Activated CD8-positive, alpha-beta memory T cell treated with anti-CD3 and anti-CD28 coated beads for 1 hour (primary cell): ENCODE measurements at places on chromosomes 16 and 17.

DNA sequence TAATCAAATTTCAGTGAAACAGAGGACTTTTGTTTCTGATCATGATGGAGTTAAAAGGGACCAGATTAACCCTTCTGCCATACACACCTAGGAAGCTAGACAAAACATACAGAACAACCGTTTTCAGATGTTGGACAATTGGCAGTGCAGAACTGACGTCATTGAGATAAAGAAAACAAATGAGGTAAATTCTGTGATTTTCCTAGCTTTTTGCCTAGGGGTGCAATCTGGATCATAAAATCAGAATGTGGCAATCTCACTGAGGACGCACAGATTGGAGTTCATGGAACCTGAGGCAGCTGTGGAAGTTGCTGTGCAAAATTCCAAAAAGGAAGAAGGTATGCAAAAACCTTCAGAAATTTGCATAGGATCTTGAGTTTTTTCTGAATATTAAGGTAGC is 15.0 kb upstream of the USP32 start:
- no peak for DNase-seq

DNA sequence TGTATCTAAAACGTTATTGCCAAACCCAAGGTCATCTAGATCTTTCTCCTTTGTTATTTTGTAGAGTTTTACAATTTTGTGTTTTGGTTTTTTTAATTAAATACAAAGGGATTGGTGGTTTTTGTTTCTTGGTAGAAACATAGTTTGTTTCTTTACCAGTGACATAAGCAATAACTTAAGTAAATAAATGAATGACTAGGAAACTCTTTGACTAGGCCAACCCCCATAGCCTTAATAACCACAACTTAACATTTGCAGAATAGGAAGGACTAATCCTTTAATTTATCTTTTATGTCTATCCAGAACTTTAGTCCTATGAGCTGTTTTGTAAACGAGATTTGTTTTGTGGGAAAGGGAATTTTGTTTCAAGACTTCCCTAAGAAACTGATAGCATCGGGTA is 162.5 kb downstream of the PRKCA start:
- DNase-seq, result no peak

DNA sequence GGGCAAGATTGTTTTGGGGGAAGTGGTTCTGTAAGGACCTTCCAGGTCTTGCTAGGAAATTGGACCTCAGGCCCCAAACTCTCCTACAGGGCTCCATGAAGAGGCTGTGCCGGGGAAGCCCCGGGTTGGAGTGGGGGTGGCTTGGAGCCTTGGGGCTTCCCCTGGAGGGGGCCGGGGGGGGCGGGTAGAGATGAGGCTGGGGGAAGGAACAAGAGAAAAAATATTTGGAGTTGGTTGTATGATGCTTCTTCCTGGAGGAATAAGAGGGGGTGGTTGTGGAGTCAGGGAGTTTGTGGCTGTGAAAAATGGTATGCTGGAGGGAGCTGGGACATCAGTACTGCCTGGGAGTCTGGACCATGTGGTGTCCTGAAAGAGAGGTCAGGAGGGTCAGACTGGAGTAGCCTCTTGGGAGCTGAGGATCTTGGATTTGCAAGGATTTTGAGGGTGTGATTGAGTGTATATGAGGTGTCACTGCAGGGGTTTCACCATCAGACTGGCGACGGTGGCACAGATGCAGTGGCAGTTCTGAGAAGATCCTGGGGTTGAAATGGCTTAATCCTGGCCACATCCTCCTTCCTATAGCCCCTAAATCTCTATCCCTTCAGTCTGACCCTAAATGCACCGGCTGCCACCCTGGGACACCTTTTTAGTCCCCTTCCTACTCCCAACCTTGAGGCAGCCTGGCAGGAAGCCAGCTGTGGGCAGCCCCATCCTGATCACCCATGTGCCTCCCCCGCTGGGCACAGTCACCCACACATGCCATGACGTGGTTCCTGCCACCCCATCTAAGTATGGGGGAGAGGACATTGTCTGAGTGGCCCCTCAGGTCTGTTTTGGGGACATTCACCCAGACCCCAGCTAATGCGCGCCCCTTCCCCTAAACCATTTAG is 10.9 kb downstream of the RARA start:
- peak; percentile 79 for DNase-seq

- DNase-seq, result no peak
These were observed 5.7 kb downstream of the SNX11 start for GRCh38 chr17:48113201-48113676.

DNA sequence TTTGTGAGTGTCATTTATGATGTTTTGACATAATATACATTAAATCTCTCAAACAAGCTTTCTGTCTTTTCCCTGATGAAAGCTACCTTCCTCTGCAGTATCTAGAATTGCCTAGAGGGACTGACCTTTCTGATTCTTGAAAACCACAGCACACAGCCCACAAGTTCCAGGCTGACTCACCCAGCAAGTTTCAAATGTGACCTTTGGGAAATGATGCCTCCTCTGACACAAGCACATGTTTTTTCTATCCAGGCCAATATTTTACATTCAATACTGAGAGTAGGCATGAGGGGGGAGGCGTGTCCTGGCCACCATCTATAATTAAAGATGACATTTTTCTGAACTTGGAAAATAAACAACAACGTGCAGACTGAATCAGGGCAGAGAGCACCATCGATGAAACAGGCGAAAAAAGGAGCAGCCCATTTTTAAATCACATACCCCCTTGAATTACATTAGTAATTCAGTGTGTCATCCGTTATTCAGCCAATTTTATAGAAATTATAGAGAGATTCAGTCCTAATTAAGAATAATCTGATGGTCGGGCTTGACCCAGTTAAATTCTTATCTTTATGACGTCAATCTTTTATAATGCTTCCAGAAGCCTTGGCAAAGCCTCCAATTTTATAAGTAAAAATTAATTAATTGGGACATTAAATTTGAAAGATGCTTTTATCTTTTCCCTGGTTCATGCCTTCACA is 292.6 kb upstream of the CDH11 start:
- DNase-seq, result no peak

DNA sequence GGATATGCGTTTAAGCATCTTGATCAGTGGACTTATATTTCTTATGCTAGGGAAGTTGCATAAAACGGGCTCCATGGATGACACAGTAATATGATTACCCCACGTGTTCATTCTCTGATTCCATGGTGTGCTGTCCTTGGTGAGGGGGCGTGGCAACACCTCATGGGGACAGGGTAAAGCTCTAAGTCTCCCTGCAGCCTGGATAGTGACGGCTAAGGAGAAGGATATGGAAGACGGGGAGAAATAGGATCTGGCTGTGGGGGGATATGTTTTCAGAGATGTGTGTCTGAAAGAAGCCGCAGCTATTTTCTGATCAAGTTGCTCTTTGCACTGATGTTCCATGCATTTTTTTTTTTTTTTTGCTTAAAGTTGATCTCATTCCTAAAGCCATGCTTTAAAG is 84.3 kb downstream of the MARCHF10 start:
- DNase-seq, result no peak

DNA sequence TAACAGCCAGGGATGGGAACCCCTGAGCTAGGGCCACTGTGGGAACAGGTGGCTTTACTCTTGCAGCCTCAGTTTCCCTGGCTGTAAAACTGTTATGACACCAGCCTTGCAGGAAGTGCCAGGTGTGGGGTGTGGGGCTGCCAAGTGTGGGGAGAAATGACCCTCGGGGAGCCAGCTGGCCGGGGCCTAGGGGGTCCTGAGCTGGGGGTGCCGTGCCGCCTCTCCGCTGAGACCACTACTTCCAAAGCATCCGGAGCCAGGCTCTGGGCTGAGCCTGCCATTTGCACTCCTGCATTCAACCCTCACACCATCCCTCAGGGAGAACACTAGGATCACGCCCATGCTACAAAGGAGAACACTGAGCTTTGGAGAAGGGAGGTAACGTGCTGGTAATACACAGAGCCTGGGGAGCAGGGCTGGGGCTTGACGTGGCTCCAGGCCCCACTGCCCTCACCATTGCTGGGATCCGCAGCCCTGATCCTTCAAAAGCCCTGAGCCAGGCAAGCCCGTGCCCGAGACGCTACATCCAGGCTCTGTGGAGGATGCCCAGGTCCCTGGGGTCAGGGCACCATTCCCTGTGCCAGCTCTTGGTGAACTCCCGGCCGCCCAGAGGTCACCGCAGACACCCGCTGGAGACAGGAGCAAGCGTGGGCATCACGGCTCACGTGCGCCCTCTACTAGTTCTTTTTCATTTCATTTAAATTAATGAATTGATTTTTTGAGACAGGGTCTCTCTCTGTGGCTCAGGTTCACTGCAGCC is 28.8 kb upstream of the GINS2 start:
- peak; percentile 24 for DNase-seq

GRCh38 chr17:62717589-62717855 is 90.1 kb downstream of the MRC2 start:
- DNase-seq, result no peak

GRCh38 chr16:11651796-11652195 is 16.5 kb upstream of the SNN start:
- no peak for DNase-seq

DNA sequence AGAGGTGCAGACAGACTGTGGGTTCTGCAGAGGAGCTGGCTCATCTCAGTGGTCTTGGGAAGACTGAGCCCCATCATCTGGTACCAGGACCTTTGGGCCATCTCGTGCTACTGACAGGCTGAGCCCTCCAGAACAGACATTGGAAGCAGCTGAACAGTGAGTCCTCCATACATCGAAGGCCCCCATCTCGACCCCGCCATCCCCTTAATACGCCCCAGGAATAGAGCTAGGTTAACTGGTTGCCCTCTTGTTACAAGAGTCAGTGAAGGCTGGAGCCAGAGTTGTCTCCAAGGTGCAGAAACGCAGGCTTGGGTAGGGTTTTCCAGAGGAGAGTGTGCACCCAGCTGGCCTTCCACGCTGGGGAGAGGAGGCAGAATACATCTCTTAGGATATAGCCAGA is 76.0 kb downstream of the N4BP1 start:
- DNase-seq, result no peak

DNA sequence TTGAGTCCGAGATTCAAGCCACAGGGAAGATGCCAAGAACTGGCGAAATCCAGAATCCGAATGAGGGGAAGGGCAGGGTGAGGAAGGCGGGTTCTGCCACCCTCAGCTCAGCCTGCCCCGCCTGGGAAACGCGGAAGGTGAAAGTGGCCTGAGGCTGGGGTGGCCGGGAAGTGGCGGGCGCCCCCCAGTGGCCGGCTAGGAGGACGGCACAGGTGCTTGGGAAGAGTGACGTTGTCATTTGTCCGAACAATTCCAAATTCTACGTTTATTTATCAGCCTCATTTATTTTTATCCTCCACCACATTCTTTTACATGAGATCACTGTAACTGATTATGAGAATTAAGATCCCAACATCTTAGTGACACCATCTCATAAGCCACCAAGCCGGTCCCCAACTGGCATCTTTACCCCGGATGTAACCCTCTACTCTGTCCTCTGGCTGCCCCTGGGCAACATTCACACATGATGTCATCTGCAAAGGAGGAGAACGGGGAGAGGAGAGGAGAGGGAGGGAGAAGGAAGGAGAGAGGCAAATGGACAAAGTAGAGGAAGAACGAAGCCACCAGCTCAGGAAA is 21.3 kb downstream of the SRCIN1 start:
- no peak for DNase-seq

DNA sequence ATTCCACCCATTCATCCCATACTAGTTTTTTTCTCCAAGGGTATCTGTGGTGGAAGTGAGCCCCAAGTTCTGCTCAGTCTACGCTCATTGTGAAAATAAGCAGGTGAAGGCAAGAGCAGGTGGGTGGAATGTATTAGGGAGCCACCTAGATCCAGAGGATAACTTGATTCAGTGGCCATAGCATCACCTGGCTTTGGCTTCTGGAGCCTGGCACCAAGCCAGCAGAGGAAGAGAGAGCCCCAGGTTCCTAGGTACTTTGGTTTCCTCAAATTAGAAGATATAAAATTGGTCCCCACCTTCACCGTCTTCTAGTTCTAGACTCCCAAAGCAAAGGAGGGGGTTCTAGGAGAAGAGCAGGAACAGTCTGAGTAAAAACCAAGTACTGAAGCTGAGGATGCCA is 4.1 kb downstream of the FXR2 start:
- no peak for DNase-seq

DNA sequence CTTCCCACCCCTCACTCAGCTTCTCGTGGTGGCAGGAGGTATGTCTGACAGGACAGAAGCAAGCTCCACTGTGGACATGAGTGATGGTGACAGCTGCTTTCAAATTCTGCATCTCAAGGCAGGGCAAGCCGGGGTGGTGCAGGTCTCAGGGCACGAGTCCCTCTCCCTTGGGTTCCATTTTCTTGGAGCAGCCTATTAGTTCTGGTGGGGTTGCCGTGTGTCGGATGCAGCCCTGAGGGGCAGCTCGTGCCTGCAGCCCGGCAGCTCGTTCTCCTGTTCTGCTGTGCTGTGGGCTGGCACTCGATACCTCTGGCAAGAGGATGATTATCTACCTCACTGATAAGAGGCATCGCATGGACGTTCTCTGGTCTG is 16.5 kb upstream of the CLEC18C start:
- DNase-seq, result no peak

DNA sequence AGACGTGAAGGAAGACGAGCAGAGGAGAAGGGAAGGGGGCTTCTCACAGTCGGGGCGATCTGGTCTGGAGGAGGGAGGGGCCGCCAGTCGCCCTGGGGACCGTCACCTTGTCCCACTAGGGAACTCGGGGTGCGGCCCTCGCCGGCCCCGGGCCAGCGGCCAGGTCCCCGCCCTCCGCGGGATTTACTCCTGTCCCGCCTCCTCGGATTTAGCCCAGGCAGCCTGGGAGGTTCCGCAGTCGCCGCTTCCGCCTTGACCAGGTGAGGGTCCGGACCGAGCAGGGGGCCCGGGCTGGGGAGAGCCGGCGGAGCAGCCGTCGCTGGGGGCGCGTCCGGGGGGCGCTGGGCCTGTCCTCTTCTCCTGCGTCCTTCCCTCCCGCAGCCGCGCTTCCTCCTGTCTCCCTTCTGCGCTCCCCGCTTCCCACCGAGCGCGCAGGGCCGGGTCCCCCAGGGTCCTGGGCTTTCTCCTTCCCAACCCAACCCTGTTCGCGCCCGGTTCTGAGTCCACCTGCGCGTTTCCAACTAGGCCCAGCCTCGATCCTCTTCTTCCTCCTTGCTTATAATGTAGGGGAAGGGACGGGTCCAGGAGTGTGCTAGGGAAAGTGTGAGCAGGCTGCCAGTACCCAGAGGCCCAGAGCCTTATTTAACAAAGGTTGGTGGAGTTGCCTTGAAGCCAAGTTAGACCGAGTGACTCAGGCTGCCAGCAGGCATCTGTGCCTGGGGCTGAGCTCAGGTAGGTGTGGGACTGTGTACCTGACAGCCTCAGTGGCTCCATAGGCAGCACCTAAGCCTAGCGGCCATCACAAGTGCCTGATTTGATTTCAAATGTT is at the start of gene TNK1:
TSS of gene TNK1 (plus strand) at position 235 of the 829 bp plus-strand sequence. CDS start 1,838 bp downstream, outside the sequence.
- DNase-seq, result no peak

DNA sequence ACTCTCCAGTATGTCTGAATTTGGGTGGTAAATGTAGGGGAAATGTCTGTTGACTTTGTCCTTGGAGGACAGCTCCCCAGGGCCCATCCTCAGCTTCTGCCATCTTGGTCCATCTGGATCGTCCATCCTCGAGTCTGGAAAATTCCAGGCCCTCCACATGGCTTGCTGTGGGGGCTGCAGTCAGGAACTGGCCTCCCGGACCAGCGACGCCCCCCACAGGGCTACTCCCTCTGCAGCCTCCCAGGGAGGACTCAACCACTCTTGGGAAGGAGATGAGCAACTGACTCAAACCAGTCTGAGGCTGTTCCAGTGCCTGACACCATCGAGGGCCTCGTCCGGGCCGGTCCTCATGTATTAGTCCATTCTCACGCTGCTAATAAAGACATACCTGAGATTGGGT is 5.5 kb upstream of the ZG16B start:
- no peak for DNase-seq
